NCI-H748 treated with DMSO at 0.1 percent for 48 hours (cell line): ENCODE measurements at places on chromosomes 7 and 10.

- no peak for DNase-seq
Observed at GRCh38 chr7:43196379-43196778, 83.9 kb downstream of the HECW1 start.

- no peak for DNase-seq
Observed at GRCh38 chr7:131336956-131337355, 9.3 kb downstream of the MKLN1 start.

DNA sequence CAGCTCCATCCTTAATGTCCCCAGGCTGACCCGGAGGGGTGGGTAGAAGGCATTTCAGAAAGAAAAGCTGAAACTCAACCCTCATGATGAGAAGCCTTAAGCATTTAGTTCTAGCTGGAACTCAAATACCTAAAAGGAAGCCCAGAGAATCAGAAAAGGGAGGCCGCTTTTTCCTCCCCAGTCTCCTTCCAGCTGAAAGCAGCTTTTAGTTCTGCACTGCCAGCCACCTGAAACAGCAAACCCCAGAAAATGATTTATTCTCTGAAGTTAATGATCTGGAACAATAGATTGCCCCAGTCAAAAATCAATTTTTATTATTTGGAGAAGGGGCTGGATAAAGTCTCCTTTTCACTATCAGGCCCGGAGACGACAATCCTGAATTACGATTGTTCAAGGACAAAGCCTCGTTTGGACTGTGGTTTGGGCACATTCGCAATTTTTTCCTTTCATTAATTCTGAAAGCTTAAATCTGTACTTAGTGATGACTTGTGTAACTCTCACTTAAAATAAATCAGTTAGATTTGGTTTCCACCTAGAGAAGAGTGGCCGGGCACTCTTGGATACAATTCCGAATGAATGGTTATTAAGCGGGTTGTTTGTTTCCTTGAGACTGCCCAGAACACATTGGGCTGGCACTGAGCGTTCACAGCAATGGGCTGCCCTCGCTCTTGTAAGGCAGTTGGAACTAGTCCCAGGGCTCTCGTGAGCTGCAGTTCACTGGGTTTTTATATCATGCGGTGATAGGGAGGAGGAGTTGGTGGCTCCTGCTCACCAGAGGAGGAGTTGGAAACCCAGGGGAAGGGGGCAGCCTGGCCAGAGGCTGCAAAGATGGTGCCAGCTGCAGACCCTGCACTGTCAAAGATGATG lies 262.2 kb downstream of the CCSER2 start:
- DNase-seq, result no peak

GRCh38 chr7:42854571-42855118 lies 57.2 kb downstream of the C7orf25 start:
- DNase-seq, result no peak

- no peak for DNase-seq
Observed at GRCh38 chr10:106111246-106111645, 1053.3 kb downstream of the SORCS1 start.

DNA sequence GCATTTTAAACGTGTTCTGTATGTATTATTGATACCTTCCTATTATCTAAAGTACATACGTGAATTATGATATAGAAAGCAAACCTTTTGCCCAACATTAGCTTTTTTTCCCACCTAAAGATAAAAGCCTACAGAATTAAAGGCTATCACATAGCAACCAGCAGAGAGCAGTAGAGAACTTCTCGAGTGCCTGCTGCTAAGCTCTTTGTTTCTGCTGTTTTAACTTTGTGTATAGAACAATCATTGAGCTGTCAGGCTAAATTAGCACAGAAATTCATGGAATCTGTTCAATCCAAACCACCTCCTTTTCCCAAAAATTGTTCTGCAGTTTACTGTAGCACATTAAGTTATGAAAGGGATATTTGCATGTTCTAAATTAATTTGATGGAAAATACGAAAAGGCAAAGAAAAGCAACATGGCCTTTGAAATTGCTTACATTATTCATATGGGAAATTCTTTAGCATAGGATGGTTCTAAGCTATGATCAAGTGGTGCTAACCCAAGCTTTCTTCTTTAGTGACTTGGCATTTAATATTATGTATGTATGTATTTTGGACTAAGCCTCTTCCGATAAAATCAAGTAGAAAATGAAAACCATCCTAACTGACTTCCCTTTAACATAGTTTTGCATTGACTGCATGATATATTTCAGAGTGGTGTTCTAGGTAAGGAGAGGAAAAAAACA lies 1288.5 kb downstream of the GATA3 start:
- peak; percentile 0 for DNase-seq

GRCh38 chr10:118752409-118752808 lies 2.4 kb downstream of the CACUL1 start:
- DNase-seq, result no peak

DNA sequence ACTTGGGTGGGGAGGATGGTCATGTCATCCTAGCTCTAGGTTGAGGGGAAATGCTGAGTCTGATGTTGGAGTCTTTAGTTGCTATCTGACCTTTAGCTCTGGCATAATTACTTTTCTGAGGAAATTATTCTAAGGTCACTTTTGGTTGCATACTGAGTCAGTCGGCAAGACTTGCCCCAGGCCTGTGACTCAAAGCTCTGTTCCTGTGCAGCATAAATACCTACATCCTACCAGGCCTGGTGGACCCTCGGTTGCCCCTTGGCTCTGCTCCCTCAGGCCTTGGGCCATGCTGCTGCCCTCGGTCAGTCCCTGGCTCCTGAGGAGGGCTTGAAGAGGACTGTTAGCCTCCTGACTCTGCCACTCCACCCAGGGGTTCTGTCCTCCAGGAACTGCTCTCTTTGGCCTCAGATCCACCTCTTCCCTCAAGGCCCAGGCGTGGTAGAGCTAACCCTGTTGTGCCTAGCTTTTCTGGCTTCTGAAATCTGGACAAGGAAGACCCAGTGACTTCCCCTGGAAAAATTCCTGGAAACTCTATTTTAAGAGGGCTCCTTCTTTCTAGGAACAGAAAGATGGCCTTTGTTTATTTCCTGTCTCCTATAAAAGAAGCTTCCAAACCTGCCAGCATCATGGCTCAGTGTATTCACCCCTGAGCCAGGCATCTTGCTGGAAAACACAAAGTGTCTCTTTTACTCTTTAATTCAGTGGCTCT lies 71.2 kb downstream of the TMEM178B start:
- no peak for DNase-seq

GRCh38 chr10:88062385-88062784 lies 199.0 kb downstream of the PTEN start:
- DNase-seq, result no peak

DNA sequence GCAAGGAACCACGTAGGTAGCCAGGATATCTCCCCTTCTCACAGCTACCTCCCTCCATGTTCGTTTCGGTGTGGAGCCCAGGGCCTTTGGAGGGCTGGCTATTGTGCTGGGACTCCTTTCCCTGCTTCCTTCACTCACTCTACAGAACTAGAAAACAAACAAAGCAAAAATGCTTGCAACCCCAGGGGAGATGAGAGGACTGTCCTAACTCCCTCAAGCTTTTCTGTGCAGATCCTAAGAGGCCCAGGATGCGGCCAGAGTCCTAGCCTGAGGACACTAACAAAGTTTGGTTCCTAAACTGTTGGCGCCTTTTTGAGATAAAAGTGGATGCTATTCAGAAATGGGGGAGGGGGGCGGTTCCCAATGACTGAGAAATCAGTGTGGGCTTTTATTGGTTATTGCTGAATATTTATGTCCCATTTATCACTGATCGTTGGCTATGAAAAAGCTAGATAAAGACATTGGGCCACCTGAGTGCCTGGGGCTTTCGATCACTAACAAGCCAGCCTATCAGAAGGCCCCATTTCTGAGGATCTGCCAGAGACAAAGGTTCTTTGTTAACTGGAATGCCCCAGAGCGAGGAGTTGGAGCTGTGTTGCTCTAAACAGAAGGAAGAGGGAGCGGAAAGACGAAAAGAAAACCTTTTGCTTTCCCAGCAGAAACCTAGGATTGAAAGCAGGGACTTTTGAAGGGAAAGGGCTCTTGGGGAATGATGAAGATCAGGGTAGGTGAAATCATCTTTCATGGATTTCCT lies 95.2 kb upstream of the EGR2 start:
- DNase-seq, result no peak

DNA sequence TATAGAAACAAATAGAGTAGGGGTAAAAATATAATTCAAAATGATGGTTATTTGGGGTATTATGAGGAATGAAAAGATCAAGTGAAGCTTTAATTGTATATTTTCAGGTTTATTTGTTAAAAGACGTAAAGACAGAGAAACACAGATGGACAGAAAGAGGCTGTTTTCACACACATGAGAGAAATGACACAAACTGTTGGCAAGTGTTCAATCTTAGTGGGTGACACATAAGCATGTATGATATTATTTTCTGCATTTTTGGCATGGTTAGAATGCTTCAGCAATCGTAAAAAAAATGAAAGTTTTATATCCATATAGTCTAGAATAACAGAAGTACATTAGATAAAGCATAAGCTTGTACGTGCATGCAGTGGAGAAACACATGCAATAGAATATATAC lies 464.4 kb upstream of the AKR1E2 start:
- no peak for DNase-seq

DNA sequence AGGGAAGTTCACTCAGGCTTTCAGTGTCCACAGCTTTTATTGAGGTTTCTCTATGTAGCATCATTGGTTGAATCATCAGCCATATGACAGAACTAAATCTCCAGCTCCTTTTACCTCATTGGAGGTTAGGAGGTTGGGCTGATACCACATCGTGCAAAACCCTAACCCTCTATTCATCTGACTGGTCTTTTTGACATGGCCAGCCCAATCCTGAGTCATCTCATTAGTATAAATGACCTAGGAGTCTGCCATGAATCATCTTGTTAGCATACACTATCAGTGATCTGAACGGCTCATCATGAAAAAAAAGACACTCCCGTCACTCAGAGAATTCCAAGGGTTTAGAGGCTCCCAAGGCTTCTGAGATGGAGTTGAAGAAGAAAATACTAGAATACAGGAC lies 669.8 kb upstream of the POT1 start:
- DNase-seq, result no peak

GRCh38 chr7:128003167-128003566 lies 28.1 kb downstream of the LRRC4 start:
- no peak for DNase-seq

DNA sequence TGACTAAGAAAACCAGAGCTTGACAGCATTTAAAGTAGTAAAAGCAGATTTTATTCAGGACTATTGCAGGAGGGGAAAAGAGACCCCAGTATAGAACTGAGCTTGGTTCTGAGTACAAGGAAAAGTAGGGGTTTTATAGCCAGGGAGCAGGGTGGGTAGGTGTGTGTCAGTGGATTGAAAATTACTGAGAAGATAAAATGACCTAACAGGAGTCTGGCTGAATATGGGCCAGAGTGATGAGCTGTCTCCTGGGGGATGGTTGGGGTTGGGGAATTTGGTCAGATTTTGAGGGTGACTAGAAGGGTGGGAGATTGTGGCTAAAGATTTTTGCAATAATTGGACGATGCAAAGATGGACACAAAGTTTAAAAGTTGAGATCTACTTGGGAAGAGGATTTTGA lies 114.0 kb downstream of the ST7 start:
- no peak for DNase-seq

- no peak for DNase-seq
Observed at GRCh38 chr7:90661290-90662151, 65.4 kb downstream of the CDK14 start.

DNA sequence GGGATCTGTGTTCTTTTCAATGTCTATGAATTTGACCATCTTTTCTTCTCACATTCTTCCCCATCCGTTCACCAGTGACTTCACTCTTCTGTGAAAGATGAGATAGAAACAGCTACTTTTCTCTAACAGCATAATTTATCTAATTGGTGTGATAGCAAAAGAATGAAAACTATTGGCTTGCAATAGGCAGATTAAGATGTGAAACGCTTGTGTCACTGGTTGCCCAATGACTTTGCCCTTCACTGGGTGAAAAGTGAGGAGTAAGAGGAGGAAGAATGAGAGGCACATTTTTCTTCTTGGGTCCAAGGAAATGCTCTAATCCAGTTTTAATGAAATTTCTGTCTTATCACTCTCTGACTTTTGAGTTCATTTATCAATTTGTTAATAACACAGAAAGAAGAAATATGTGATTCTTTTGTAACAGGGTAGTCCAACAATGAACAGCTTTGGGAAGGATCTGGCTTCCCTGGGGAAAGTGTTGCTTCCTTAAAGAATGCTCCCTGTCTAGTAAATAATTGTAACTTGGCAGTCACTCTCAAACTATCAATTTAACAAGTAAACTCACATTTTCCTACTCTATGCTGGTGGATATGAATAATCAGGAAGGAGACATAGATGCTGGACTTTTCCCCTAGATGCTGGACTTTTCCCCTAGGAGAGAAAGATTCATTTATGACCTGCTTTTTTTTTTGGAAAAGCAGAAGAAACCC lies 35.1 kb downstream of the BET1 start:
- no peak for DNase-seq

DNA sequence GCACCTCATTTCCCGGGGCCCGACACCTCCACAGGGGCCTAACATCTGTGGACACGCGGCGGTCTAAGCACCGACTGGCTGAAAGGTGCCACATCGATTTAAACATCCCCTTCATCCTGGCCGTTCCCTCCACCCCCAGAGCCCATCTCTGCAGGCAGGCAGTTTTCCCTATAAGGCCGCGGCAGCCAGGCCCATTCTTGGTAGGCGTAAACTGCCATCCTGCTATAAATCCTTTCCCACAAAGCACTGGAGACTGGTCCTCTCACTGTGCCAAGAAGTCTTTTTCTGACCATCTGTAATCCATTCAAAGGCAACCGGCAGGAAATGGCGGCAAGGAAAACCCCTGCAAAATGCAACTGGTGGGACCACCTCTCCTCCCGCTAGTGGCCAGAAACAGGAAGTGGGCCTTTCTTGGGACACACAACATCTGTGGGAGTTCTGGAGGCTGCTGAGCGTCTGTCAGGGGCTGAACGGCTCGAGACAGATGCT lies 22.4 kb downstream of the ATXN7L1 start:
- DNase-seq, result no peak

DNA sequence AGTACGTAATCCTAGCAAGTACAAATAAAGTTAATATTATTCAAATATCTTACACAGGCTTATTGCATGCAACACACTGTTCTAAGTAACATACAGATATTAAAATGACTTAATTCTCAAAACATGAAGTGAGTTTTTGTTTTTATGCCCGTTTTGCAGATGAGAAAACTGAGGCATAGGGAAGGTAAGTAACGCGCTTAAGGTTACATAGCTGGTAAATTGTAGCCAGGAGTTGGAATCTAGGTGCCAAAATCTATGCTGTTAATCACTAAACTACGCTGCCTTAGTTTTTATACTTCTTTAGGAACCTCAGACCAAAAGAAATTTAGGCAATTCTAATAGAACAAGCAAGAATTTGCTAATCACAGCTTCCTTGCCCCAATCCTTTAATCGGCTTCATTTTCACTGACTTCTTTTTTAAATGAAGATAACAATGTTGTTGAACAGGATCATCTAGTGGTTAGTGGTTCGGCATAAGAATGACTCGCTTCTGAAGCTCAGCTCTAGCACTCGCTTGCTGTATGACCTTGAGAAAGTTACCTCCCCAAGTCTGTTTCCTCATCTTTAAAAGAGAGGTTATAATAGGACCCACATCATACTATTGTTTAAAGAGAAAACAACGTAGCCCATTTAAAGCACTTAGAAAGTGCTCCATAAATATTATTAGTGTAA lies 1.0 kb upstream of the LRRTM3 start:
- DNase-seq, result no peak
